IMR-90 (cell line): ENCODE measurements at places on chromosomes 7 and 10. TPM values are rescaled to one million over a fixed set of nuclear protein-coding genes. Genes with fewer than 3 reads are reported as not detected.

DNA sequence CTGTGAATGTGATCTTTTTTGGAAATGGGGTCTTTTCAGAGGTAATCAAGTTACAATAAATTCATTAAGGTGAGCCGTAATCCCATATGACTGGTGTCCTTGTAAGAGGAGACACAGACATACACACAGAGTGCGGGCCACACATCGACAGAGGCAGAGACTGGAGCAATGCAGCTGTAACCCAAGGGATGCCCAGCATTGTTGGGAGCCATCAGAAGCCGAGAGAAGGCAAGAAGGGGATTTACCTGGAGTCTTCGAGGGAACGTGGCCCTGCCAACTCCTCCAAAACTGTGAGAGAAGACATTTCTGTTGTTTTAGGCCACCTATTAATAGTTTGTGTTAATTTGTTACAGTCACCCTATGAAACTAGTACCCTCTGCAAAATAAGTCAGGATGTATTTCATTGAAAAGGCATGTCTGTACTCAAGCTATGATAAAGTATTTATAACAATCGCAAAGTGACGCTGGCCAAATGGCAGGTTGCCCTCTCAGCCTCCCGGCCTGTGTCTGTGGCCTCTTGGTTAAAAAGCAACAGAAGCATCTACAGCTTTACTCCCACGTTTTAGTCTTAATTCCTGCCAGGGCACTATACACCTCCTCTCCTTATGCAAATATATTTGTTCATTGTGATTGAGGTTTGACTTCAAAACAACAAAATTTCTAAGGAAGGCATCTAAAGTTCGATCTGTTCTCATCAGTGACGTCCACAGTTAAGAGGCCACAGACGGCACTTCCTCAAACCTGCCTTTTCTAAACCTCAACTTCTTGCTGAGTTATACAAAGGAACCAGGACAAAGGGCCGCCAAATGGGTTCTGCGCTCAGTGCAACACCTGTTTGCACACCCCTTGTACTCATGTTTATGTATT lies 46.8 kb downstream of the HIPK2 start:
- peak; percentile 72 for DNase-seq
- peak overlapping the region; percentile 72 for H3K27ac ChIP-seq
- peaks cover 26% of the 10 kb centered on the region for H3K36me3 ChIP-seq
- peaks cover 41% of the 10 kb centered on the region for H3K4me1 ChIP-seq
- no peaks in the 10 kb centered on the region for H3K27me3 ChIP-seq

- peaks cover 8% of the 10 kb centered on the region; the same call in 1 of the 2 replicates for H3K4me1 ChIP-seq
- DNase-seq, result peak; percentile 44
- H3K27me3 ChIP-seq, result peaks cover 48% of the 10 kb centered on the region
- no peaks in the 10 kb centered on the region for H3K36me3 ChIP-seq
- H3K27ac ChIP-seq, result peak overlapping the region; percentile 8
These were observed 9.6 kb downstream of the PSD start for GRCh38 chr10:102408728-102409603.

DNA sequence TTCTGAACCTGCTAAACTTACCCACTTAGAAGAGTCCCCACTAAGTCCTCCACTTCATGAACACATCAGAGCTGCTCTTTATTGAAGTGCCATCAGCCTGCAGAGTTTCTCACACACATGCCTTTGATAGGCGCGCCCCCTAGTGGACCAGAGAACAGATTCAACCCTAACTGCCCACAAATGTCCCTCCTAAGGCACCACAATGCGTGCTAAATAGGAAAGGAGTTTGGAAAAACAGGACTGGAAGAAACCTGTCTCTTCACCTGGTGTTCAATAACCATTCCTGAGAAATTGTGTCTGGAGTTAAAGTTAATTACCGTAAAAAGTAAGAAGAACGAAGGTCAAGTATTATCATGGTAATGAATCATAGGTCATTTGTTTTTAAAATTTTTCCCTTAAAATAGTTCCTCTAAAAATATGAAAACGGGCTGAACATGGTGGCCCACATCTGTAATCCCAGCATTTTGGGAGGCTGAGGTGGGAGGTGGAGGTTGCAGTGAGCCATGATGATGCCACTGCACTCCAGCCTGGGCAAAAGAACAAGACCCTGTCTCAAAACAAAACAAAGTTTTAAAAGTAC lies 249.7 kb downstream of the ELMO1 start:
- H3K4me3 ChIP-seq, result no peak overlapping the region
- no peak overlapping the region for H3K27ac ChIP-seq
- H3K4me1 ChIP-seq, result no peaks in the 10 kb centered on the region
- peak; percentile 60 for DNase-seq

DNA sequence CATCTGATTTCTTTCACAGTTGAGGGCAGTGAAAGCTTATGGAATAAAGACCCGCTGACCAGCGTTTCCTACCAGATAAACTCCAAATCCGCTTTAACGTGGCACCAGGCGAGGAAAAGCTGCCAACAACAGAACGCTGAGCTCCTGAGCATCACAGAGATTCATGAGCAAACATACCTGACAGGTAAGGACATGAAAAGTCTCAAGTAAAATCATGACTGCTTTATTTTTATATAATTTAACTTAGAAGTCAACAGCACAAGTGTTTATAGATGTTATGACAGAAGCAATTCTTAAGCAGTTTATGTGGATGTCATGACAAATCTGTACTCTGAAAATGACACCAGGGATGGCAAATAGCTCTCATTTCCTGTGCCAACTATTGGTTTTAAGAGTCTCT lies 24.5 kb downstream of the MRC1 start:
- peaks cover 6% of the 10 kb centered on the region for H3K4me1 ChIP-seq
- no peak for DNase-seq
- no peak overlapping the region for H3K4me3 ChIP-seq
- H3K36me3 ChIP-seq, result no peaks in the 10 kb centered on the region

GRCh38 chr10:11020548-11020942 lies 2.9 kb downstream of the CELF2 start:
- no peak overlapping the region for H3K27ac ChIP-seq
- peaks cover 2% of the 10 kb centered on the region; the same call in 1 of the 2 replicates for H3K4me1 ChIP-seq
- no peak for DNase-seq
- H3K4me3 ChIP-seq, result no peak overlapping the region
- peaks cover 37% of the 10 kb centered on the region for H3K27me3 ChIP-seq

GRCh38 chr7:33761449-33762080 lies 143.8 kb upstream of the BMPER start:
- H3K4me1 ChIP-seq, result peaks cover 7% of the 10 kb centered on the region
- no peak for DNase-seq
- no peak overlapping the region for H3K27ac ChIP-seq
- H3K36me3 ChIP-seq, result no peaks in the 10 kb centered on the region
- no peak overlapping the region for H3K4me3 ChIP-seq
- no peaks in the 10 kb centered on the region for H3K27me3 ChIP-seq

DNA sequence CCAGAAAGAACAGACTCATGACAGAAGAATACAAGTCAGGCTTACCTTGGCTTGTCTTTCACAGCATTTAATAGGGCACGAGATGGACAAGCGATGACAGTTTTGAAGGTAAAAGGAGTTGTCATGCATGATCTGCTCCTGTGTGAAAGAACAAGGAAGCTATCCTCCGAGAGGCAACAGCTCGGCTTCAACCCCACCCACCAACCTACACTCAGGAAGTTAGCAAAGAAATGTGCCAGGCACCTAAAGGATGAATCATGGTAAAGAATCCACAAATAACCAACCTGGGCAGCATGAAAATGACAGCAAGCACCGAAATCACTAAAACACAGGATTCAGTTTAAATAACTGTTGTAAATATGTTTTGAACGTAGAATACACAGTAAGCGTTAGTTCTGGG lies 700.2 kb downstream of the TYW1 start:
- H3K36me3 ChIP-seq, result no peaks in the 10 kb centered on the region
- no peaks in the 10 kb centered on the region for H3K27me3 ChIP-seq
- H3K27ac ChIP-seq, result no peak overlapping the region
- H3K4me1 ChIP-seq, result no peaks in the 10 kb centered on the region

- H3K4me3 ChIP-seq, result no peak overlapping the region
- DNase-seq, result no peak
- no peaks in the 10 kb centered on the region for H3K4me1 ChIP-seq
- H3K27ac ChIP-seq, result no peak overlapping the region
- no peaks in the 10 kb centered on the region for H3K27me3 ChIP-seq
- H3K36me3 ChIP-seq, result no peaks in the 10 kb centered on the region
These were observed 516.3 kb upstream of the TEX47 start for GRCh38 chr7:89311886-89312285.

GRCh38 chr10:104096692-104097091 lies 11.0 kb upstream of the COL17A1 start:
- no peaks in the 10 kb centered on the region for H3K36me3 ChIP-seq
- H3K27ac ChIP-seq, result no peak overlapping the region
- H3K4me3 ChIP-seq, result no peak overlapping the region

- H3K4me1 ChIP-seq, result no peaks in the 10 kb centered on the region; the same call in 1 of the 2 replicates
- no peaks in the 10 kb centered on the region for H3K27me3 ChIP-seq
- DNase-seq, result peak; percentile 70
- no peak overlapping the region for H3K4me3 ChIP-seq
These were observed 12.6 kb downstream of the KLLN start for GRCh38 chr10:87850742-87851205.

- H3K36me3 ChIP-seq, result no peaks in the 10 kb centered on the region
- no peak overlapping the region for H3K27ac ChIP-seq
- no peak for DNase-seq
- no peak overlapping the region for H3K4me3 ChIP-seq
- no peaks in the 10 kb centered on the region for H3K4me1 ChIP-seq
These were observed 47.3 kb upstream of the CNPY1 start for GRCh38 chr7:155593461-155594162.

GRCh38 chr10:1560535-1561192 lies 176.7 kb downstream of the ADARB2 start:
- H3K27me3 ChIP-seq, result no peaks in the 10 kb centered on the region
- H3K27ac ChIP-seq, result no peak overlapping the region
- no peak for DNase-seq
- no peaks in the 10 kb centered on the region for H3K4me1 ChIP-seq
- no peaks in the 10 kb centered on the region for H3K36me3 ChIP-seq
- no peak overlapping the region for H3K4me3 ChIP-seq

DNA sequence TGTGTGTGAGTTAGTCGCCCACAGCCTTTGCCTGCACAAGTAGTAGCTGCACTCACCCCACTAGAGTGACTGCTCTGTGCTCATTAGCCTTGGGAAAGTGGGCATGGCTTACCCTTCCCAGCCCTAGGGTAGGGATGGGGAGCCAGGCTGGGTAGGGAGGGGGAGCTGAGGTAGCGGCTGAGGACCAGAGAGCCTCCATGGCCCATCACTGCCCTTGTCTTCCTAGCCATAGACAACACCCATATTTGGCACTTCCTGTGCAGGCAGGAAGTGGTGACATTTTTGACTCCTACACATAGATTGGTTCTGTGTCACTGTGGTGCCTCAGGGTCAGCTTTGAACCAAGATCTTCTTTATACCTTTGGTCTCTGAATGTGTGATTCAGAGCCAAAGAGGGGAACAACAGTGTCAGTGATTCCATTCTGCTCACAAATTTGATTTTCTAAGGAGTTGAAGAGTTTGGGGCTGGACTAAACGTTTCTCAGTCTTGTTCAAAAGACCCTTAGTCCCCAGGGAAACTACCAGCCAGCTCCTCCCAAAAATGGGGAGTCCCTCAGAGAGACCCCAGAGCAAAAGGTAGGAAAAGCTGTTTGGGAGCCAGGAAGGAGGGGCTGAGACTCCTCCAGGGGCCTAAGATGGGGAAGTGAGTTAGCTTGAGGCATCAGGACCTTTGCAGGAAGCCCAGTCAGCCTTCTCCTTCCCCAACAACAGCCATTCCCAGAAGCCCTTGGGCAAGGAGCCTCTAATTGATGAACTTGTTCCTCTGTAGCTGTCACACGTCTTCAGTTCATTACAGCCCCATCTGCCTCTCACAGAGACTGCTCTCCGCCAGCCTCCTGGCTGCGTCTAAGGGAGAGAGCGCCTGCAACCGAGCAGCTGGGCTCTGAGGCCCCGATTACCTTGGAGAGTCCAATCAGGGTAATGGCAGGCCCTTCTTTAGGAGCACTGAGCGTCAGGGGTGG lies 135.0 kb downstream of the CDH23 start:
- peaks cover 19% of the 10 kb centered on the region; the same call in 1 of the 2 replicates for H3K27me3 ChIP-seq
- H3K36me3 ChIP-seq, result no peaks in the 10 kb centered on the region
- no peaks in the 10 kb centered on the region for H3K4me1 ChIP-seq
- no peak overlapping the region for H3K27ac ChIP-seq

DNA sequence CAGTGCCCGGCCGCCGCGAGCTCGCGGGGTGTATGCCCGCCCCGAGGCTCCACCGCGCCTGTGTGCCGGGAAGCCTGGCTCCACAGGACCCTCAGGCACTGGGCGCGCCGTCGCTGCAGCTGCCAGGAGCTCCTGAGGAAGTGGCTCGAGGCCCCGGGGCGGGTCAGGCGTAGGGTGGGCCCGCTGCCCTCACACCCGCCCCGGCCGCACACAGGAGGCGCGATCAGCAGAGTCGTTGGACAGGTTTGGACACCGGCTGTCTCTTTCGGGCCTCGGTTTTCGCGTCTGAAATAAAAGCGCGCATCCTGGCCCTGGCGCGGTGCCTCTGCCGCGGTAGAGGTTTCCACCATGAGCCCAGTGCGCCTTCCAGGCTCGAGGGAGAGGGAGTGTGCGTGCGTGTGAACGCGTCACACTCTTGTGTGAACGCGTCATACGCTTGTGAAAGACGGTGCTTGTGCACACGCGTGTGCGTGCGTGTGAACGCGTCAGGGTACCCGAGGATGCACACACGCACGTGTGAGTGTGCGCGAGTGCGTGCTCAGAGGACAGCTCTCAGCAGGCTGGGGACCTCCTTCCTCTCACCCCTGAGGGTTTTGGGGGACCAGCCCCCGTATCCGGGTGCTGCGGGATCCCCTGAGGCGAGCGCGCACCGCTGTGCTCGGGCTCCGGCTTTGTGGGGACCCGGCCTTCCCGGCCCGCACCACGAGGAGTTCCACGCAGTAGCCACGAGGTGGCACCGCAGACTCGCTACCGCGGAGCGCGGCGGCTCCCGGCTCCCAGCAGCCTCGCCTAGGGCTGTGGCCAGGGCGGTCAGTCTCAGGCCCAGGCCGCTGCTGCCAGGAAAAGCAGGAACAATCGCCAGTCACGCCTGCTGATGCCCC lies 83.8 kb downstream of the BMS1 start:
- DNase-seq, result peak; percentile 64
- no peak overlapping the region for H3K27ac ChIP-seq
- H3K36me3 ChIP-seq, result no peaks in the 10 kb centered on the region
- no peaks in the 10 kb centered on the region for H3K4me1 ChIP-seq
- peaks cover 26% of the 10 kb centered on the region for H3K27me3 ChIP-seq
- peak overlapping the region; percentile 5; the same call in 1 of the 2 replicates for H3K4me3 ChIP-seq

GRCh38 chr10:57706576-57707299 lies 561.0 kb downstream of the IPMK start:
- no peak overlapping the region for H3K27ac ChIP-seq
- no peak for DNase-seq
- no peaks in the 10 kb centered on the region for H3K27me3 ChIP-seq
- H3K36me3 ChIP-seq, result no peaks in the 10 kb centered on the region
- no peak overlapping the region for H3K4me3 ChIP-seq

DNA sequence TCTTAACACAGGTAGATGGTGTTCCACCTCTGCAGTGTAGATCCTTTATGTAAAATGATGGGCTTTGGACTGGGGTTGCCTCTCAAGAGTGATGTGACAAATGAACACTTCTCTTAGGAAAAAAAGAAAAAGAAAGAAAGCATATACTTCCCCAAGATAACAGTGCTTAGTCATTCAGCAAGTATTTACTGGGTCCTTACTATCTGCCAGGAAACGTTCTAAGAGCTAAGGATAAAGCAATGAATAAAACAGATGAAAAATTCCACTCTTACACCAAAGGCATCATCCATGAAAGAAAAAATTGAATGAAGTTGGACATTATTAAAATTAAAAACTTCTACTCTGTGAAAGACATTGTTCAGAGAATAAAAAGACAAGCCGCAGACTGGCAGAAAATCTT lies 177.3 kb downstream of the C7orf25 start:
- no peaks in the 10 kb centered on the region for H3K27me3 ChIP-seq

AKR1E2 gene
- total RNA-seq, result 2.2 and 3.4 TPM in 2 replicates

TACR2 gene
- total RNA-seq, result not detected in 2 replicates

XPNPEP1 gene
- 136 and 164 TPM in 2 replicates for total RNA-seq
